ENCODE measurements at places on chromosomes 12 and 14. TPM values are rescaled to one million over a fixed set of nuclear protein-coding genes. Genes with fewer than 3 reads are reported as not detected.

GRCh38 chr12:30796313-30796780, 41.6 kb upstream of the CAPRIN2 start:
- DNase-seq, result no peak

- DNase-seq, result peak; percentile 94
These were observed 1.8 kb upstream of the RNASE4 start for GRCh38 chr14:20682435-20683124.

- no peak for DNase-seq
These were observed 223.8 kb downstream of the VRK1 start for GRCh38 chr14:97021001-97021400.

DNA sequence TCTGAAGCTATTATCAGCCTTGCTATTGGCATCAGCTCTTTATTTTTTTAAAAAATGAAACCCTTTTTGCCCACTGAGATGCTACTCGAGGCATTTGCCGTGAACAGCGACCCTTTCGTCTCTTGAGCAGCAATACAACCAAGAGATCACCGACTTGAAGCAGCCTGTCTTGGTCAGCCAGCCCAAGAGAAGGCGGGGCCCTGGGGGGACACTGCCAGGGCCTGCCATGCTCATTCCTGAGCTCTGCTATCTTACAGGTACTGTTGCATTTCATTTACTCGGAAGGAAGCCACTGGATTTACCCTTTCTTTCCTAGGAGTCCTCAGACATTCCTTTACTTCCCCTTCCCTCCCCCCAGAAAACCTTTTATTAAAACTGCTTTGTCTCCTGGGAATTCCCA, 16.7 kb downstream of the PIWIL1 start:
- no peak for DNase-seq

DNA sequence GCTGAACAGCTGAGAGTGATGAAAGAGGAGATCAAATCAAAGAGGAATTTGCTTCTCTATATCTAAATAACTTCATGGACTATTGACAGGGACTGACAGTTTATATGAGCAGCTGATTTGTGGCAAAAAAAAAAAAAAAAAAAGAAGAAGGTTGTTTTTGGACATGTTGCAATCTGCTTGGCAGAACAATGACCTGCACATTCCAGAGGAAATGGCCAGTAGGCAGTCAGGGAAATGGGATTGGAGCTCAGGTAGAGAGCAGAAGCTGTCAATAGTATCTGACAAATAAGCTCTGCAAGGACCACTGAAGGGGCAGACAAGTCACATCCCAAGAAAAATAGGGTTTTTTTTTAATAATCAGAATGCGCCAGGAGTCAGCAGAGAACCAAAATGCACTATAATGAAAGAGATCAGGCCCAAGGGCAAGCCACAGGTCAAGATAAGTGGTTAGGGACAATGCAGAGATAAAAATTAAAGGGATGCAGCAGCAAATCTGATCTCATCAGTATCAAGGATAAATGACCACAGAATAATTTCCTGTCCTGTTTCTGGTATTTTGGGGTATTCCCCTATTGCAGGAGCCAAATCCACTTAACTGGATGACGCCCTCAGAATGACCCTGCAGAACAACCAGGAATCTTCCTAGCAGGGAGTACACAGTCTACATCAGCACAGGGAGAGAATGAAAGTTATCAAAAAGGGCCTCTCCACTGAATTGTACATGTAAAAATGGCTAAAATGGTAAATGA, 22.6 kb upstream of the DUSP16 start:
- DNase-seq, result no peak

The MAP3K9 gene
- total RNA-seq, result 14.0 TPM

Measured in Peyer's patch (tissue), 4 donors.